ENCODE measurements at places on chromosomes 7 and 10.

- no peak for DNase-seq
Observed at GRCh38 chr10:120095875-120096274, 203.3 kb downstream of the SEC23IP start.

GRCh38 chr10:102230861-102231356, 4.8 kb downstream of the ELOVL3 start:
- peak; percentile 26 for DNase-seq

GRCh38 chr10:89518108-89518507, 17.3 kb downstream of the SLC16A12 start:
- no peak for DNase-seq

- no peak for DNase-seq
Observed at GRCh38 chr7:87129332-87129731, 22.9 kb upstream of the DMTF1 start.

DNA sequence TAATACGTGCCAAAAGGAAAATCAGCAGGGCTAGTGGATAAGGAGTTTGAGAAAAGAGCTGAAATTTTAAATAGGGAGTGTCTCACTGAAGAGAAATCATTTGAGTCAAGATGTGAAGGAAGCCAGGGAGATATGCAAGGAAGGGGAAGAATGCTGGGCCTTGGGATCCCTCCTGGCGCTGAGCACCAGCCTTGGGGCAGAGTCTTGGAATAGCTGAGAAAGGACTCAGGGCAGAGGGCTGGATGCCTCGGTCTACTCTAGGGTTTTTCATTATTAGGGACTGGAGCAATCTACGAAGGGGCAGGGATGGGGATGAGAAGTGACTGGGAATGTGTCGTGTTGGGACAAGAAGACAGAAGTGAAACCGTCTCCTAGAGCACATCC, 484 bp downstream of the ZWINT start:
- no peak for DNase-seq

GRCh38 chr10:102055647-102056419, at the start of gene ARMH3:
TSS of gene ARMH3 (minus strand) at chr10:102056173. CDS start at chr10:102040114, 16,059 bp downstream.
- DNase-seq = peak; percentile 87

- no peak for DNase-seq
Observed at GRCh38 chr10:51999096-51999495, 299.7 kb upstream of the CSTF2T start.

GRCh38 chr10:75110006-75110632, 1.3 kb upstream of the SAMD8 start:
- no peak for DNase-seq

GRCh38 chr10:32095116-32095733, 39.0 kb upstream of the KIF5B start:
- DNase-seq = no peak

GRCh38 chr10:59177031-59177797, 771 bp downstream of the PHYHIPL start:
- no peak for DNase-seq

DNA sequence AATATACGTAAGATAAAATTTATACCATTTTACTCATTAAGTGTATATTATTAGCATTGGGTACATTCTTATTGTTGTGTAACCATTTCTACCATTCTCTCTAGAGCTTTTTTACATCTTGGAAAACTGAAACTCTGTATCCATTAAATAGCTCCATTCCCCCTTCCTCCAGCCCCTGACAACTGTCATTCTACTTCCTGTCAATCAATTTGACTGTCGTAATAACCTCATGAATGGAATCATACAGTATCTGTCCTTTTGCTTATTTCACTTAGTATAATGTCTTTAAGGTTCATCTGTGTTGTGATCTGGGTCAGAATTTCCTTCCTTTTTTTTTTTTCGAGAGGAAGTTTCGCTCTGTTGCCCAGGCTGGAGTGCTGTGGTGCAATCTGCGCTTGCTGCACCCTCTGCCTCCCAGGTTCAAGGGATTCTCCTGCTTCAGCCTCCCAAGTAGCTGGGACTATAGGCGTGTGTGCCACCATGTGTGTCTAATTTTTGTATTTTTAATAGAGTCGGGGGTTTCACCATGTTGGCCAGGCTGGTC, 15.6 kb downstream of the ZRANB1 start:
- no peak for DNase-seq

DNA sequence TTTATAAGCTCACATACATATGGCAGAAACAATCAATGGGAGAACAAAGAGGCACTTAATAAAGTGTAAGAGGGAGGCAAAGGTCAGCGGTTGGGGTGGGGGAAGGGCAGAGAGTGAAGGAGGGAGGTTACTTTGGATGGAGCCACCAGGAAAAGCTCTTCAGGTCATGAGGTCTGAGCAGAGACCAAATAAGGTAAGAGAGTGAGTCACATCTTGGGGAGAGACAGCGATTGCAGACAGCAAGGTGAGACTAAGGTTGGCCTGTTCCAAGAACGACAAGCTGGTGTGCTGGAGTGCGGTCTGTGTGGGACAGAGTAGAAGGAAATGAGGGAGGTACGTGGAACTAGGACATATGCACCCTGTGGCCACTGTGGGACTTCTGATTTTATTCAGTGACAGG, 74.3 kb upstream of the TOMM7 start:
- DNase-seq = no peak

- DNase-seq = no peak
Observed at GRCh38 chr7:26691886-26692285, 172.5 kb downstream of the SKAP2 start.

DNA sequence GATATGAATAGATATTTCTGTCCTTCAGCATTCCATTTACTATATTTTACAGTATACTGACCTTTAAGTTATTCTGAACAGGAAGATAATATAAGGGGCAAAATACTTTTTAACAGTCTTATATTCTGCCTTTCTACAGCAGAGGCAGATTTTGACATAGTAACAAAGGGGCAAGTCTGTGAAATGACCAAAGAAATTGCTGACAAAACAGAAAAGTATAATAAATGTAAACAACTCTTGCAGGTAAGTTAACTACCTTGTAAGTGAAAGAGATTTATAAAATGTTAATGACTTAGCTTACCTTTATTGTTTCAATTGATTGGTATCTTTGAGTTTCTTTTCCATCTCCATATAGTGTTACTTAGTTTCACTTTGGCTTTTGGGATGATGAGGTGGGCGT, 56.0 kb downstream of the TAX1BP1 start:
- no peak for DNase-seq

- DNase-seq = no peak
Observed at GRCh38 chr7:121166916-121167315, 161.9 kb upstream of the WNT16 start.

GRCh38 chr10:34001087-34001580, 666.7 kb upstream of the NRP1 start:
- no peak for DNase-seq

GRCh38 chr10:48444266-48444665, 137.8 kb downstream of the MAPK8 start:
- DNase-seq = no peak

- no peak for DNase-seq
Observed at GRCh38 chr7:76204147-76204546, 2.5 kb downstream of the SRRM3 start.

- no peak for DNase-seq
Observed at GRCh38 chr10:47456794-47457527, 27.0 kb downstream of the ANXA8 start.

GRCh38 chr10:43846187-43846680, 197.6 kb upstream of the ZNF32 start:
- DNase-seq = peak; percentile 16

GRCh38 chr10:7481368-7481765, 70.5 kb upstream of the SFMBT2 start:
- DNase-seq = no peak

- DNase-seq = no peak
Observed at GRCh38 chr10:11863353-11864109, 40.4 kb downstream of the PROSER2 start.

- DNase-seq = no peak
Observed at GRCh38 chr10:47404446-47404845, 20.4 kb upstream of the ZNF488 start.

- no peak for DNase-seq
Observed at GRCh38 chr10:1920941-1921340, 183.6 kb upstream of the ADARB2 start.

- no peak for DNase-seq
Observed at GRCh38 chr10:128042131-128042610, 84.1 kb downstream of the MKI67 start.

GRCh38 chr7:101084865-101085161, 468 bp upstream of the TRIM56 start:
- DNase-seq = no peak

DNA sequence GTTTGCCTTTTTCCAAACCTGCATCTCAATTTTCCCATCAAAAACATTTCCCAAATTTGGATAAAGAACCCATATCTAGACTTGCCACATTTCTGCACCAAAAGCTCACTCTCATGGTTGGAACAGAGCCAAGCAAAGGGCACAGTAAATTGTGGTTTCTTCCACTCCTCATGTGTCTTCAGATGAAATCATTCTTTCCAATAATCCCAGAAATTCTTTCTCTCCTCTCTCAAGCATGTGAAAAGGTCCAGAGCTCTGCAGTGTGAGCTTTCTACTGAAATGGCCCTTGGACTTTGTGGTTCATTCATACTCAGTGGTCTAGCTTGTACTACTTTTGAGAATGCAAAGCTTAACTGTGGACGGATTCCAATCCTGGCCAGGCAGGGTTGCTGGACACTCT, 19.8 kb downstream of the PRSS2 start:
- DNase-seq = no peak

GRCh38 chr10:103901299-103901698, 16.7 kb downstream of the STN1 start:
- DNase-seq = no peak

DNA sequence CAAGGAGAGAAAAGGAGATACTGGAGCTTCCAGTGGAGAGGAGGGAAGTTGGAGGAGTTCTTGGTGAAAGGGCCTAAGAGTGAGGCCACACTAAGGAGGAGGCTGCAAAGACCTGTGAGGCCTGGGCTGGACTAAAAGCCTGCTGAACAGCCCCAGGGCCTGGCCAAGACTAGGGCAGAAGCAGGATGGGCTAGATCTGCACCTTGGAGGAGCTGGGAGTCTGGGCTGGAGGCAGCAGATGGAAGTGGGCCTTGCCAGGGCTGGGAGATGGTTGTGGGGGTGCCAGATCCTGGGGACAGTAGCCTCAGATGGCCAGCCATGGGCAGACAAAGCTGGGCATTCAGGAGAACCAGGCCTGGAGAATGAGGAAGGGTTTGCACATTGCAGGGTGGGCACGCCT, 6.5 kb upstream of the PURB start:
- DNase-seq = no peak

DNA sequence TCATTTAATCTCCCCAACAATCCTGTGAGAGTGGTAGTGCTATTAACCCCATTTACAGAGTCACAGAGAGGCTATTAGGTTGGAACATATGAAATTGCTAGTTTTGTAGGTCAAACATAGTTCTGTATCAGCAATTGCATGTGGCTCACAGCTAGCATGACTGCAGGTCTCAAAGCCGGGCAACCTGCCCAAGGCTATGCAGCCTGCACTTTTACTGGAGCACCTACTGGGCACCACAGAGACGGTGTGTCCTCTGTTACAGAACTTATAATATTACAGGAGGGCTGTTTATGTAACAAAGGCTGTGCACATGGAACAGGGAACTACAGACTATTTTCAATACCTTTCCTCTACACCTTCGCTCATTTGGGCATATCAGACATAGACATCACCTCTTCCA, 355.8 kb downstream of the RPS24 start:
- no peak for DNase-seq
